Activated CD4-positive, alpha-beta T cell treated with anti-CD3 and anti-CD28 coated beads, Interleukin-2, Interleukin-6, amounts not matched to agents 100 ng/mL and 50 ng/mL, durations not matched to agents 16 hours and 8 hours (primary cell): ENCODE measurements at places on chromosomes 4 and X.

GRCh38 chr4:106303548-106304281 is 12.3 kb downstream of the TBCK start:
- no peak for DNase-seq

GRCh38 chrX:19625612-19626011 is 110.3 kb upstream of the MAP3K15 start:
- DNase-seq = peak; percentile 80

DNA sequence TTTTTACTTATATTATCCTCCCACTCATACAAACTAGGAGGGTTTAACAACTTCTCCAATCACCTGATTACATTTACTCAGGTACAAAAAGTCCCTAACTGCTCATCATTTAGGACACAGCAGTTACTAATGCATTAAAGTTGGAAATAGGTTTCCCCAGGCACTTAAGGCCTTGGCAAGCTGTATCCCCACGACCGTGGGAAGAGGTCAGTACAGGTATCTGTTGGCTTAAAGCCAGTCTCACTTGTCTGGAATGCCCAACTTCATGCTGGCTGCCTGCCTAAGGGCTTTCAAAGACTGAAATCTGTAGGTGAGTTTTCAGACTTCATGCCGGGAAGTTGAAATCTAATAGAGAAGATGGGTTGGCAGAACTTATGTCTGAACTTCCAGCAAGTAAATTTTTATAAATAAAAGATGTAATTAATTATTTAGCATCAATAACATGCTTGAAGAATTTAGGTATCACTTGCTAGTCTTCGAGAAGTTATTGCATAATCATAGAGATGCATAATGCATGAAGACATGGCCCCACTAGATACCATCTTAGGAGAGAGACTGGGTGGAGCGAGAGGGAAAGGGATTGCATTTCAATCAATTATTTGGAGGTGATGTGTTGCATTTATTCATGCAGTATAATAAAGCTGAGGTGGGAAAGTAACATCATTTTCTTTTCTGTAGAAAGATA is 54.2 kb downstream of the SCD5 start:
- DNase-seq = no peak

DNA sequence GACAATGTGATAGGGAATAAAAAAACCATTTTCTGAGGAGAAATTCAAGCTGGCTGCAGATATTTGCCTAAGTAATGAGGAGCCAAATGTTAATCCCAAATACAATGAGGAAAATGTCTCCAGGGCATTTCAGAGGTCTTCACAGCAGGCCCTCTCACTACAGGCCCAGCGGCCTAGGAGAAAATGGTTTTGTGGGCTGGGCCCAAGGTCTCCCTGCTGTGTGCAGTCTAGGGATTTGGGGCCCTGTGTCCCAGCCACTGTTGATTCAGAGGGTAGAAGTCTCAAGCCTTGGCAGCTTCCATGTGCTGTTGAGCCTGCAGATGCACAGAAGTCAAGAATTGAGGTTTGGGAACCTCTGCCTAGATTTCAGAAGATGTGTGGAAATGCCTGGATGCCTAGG is 778.7 kb downstream of the CENPC start:
- DNase-seq = no peak

- DNase-seq = no peak
Observed at GRCh38 chr4:155762334-155762733, 3.5 kb downstream of the GUCY1B1 start.
